ENCODE measurements at places on chromosomes 5 and 9.

- DNase-seq: no peak
These were observed 2.2 kb downstream of the FAM219A start for GRCh38 chr9:34456151-34456550.

DNA sequence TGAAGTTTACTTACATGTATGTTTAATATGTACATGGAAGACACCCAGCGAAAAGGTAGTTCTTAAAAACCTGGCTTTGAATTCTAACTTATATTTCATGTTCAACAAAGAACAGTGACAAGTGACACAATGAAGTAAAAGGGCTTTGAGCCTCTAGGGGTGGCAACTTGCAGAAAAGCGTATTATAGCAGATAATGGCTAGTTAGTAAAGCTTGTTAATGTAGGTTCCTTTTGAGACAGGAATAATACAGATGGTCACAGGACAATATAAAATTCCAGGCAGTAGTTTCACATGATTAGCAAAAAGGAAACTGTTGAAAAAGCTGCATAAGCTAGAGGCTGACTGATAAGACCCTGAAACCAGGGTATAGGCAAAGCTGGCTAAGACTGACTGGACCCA lies 132.4 kb upstream of the FTMT start:
- DNase-seq: no peak

- peak; percentile 62 for DNase-seq
These were observed 7.6 kb downstream of the FYB1 start for GRCh38 chr5:39211773-39212172.

- DNase-seq: no peak
These were observed 28.1 kb upstream of the PDE8B start for GRCh38 chr5:77182367-77182766.

DNA sequence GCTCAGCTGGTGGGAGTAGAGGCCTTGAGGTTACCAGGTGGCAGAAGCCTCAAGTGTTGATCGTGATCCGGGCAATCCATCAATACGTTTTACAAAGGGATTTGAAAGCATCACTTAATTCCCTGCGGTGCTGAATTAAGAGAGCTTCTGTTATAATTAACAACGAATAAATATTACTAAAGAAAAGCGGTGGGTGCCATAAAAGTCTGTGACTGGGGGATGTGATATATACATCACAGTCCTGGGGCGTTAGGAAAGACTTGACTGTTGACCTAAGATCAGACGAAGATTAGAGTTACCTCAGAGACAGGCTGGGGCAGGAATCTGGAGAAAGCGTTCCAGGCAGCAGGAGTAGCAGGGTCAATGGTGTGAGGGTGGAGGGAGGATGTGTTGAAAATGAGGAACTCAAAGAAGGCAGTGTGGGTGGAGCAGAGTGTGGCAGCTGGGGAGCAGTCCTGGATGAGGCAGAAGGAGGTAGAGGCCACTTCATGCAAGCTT lies 6.7 kb upstream of the C5orf63 start:
- no peak for DNase-seq

DNA sequence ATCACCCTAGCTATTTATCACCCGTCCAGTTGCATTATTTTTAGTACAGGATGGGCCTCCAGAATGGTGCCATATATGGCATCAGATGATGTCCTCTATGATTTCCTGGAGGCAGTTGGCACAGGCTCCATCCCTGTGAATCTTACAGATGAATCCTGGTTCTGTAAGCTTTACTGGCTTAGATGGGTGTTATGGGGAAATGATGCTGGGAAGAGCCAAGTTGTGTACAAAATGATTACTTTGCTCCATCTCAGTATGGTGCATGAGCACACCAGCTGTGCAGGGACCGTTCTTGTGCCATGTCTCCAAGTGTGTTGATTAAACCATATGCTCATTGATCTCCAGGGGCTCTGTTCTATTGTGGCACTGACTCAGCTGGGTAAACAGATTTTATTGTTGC lies 755.7 kb downstream of the TLR4 start:
- DNase-seq: no peak

DNA sequence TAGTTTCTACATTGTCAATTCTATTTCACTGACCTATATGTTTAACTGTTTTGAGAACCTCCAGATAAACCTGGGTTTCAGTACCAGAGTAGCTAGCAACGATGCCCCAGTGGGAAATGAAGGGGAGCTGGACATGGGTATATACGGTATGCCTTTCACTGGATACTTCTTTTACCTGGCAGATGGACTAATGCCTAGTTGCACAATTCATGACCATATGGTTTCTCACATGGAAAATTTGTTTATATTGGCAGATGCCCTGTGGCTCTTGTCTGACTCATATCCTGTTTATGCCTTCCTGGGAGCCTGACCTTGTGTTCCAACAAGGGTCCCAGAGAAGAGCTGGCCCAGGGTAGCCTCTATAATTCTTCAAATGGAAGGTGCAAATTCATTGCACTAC lies 144.1 kb downstream of the MAT2B start:
- no peak for DNase-seq

DNA sequence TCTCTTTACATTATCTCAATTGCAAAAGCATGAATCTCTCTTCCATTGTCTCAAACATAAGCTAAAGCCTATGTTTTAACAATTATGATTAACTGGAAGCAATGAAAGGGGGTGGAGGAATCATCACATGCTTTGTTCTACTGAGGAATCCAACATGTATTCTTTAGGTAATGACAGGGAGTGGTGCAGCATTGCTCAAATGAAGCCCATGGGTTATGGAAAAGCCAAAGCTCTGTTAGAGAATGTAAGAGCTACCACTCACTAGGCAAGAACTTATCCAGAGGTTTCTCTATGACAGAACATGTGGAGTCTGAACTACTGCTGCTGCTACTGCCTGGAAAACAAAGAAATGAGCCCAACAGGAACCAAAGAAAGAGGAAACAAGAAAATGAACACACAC lies 28.7 kb downstream of the KIF3A start:
- DNase-seq: no peak

DNA sequence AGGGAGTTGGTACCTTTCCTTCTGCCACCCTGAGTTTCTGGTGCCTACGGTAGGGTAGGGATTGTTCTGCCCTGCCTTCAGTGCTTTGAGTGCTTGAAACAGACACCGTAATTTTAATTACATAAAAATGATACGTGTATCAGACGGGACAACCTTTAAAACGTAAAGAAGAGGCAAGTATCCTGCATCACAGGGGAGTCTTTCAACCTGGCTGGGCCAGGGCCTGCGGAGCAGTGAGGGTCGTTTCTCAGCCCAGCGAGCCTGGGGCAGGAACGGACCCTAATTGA lies 483 bp upstream of the DAB2IP start:
- no peak for DNase-seq

DNA sequence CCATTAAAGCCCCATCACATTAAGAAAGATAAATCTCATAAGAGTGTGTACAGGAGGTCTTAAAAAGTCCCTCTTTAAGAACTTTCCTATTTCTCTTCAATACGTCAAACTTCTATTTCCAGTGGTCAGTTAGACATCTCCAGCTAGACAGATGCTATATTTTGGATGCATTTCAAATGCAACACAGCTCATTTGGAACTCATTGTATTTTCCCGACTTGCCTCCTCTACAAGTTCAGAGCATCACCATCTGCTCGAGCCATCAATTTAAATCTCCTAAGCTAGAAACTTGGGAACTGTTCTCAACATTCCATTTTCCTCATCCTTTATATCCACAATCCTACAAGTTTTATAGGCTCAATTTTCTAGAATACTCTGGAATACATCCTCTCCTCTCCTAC lies 3.2 kb upstream of the UHRF2 start:
- DNase-seq: no peak

- no peak for DNase-seq
These were observed 65.5 kb downstream of the MCTP1 start for GRCh38 chr5:95219411-95219810.

DNA sequence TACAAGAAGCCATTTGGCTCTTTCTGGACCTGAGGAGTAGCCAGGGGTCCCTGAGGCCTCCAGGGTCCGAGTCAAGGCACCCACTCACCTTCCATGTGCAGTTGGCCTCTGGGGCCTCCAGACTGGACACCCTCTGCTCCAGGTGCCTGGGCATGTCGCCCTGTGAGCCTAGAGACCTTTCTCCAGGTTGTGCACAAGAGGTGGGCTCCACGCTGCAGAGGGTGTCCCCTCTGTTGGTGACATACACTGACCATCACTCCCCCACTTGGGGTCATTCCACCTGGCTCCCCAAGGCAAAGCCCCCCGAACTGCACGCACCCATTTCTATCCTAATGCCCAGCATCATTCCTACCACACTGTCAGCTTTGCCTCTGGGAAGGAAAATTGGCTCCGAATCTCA lies 48.8 kb downstream of the RASGEF1C start:
- no peak for DNase-seq

DNA sequence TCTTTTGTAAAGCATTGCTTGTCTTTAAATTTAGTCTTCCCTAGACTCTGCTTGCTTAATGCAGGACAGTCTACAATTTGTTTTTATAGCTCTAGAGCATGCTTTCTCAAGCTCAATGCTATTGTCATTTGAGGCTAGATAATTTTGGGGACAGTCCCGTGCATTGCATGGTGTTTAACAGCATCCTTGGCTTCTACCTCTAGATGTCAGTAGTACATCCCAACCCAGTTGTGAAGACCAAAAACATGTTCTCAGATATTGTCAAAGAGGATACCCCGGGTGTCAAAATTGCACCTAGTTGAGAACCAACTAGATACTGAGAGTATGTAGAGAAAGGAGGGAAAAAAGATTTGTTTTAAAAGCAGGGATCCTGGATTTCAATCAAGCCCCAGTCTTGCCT lies 277.5 kb downstream of the CEMIP2 start:
- DNase-seq: no peak

DNA sequence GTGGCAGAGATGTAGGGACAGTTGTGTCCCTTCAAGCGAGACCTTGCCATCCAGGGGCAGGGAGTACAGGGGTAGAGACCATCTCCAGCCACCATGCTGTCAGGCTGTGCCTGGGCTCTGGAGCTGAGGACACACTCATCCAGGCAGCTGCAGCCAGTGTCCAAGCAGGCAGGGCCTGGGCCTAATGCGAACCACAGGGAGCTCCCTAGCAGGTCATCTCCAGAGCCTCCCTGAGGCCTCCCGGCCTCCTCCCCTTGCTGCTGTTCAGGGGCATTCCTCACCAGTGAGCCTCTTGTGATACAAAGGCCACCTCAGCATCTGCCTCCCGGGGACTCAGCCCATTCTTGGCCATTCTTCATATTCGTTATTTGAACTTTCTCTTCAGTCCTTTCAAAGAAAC lies 35.0 kb downstream of the TPPP start:
- DNase-seq: no peak

- DNase-seq: no peak
These were observed 19.0 kb downstream of the SNX24 start for GRCh38 chr5:122864400-122864799.

- no peak for DNase-seq
These were observed 65.1 kb downstream of the SPRY4 start for GRCh38 chr5:142259758-142260157.

Data from central memory CD4-positive, alpha-beta T cell (primary cell).